Activated naive CD4-positive, alpha-beta T cell treated with anti-CD3 and anti-CD28 coated beads, Interleukin-2, amount 10 ng/mL, durations not matched to agents 5 hours and 36 hours (primary cell): ENCODE measurements at places on chromosomes 5 and 9. TPM values are rescaled to one million over a fixed set of nuclear protein-coding genes. Genes with fewer than 3 reads are reported as not detected.

Gene TBCA
- total RNA-seq: 161 TPM

Gene IL13
- total RNA-seq: 2.7 TPM

Gene ADGRD2
- not detected for total RNA-seq

Gene CYLC2
- total RNA-seq: not detected

Gene TMEM252
- not detected for total RNA-seq

Gene STOM
- total RNA-seq: 25.8 TPM

Gene GPRIN1
- 2.3 TPM for total RNA-seq

Gene RNF183
- total RNA-seq: not detected
